ENCODE measurements at places on chromosomes 16 and 17.

GRCh38 chr16:71637398-71637797 lies 11.4 kb downstream of the MARVELD3 start:
- no peak for DNase-seq

DNA sequence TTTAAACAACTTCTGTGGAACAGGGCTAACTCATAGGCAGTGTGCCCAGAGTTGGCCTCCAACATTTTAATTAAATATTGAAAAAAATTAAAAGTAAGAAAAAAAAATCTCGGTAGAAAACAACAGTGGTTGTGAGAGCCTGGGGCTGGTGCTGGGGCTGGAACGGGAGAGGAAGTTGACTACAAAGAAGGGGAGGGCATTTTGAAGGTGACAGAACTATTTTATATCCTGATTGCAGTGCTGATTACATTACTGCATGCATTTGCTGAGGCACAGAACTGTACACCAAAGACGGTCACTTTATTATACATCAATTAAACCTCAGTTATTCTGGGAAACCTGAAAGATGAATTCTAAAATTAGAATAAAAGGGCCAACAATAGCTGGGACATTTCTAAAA lies 142.5 kb downstream of the PARN start:
- DNase-seq: no peak

DNA sequence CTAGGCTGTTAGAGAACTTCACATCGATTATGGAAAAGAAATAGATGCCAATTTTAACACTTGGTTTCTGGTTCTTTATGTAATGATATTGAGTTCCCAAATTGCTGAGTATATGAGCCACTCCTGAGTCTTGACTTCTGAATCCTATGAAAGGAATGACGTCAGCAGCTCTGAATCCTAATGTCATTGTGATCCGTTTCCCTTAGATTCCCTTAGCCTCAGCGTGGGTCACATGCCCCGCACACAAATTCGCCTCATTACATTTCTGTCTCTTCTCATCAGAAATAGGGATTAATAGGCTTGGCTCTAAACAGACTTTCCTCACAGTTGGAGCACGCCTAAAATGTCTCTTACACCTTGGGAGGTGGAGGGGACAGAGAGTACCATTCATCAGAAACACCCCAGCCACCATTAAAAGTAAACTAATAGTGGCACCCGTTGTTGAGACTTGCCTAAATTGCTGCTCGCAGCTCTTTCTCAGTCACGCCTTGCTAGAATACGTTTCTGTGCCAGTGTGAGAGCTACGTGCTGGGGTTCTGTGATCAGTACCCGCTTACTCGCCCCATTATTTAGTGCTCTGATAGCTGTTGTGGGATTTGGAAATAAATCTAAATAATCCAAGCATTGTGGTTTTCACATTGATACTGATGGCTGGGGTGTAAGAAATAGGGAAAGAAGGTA lies 7.1 kb downstream of the MRM3 start:
- no peak for DNase-seq

DNA sequence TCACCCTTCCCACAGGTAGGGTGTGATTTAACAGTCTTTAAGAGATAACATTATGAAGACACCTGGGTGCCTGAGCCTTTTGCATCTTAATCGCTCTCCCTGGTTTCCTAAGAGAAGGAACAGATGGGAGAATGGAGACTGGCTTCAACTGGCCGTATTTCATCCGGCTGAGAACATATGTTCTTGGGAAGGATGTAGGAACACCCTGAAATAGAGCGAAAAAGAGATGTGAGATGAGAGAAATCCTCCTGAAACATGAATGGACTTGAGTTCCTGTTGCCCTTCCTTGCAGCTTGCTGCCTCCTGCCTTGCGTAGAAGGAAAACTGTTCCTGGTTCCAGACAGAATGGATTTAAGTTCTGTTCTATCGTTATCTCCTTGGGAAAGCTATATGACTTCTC lies 385.4 kb upstream of the RBFOX1 start:
- no peak for DNase-seq

GRCh38 chr16:62665269-62665668 lies 629.0 kb upstream of the CDH8 start:
- no peak for DNase-seq

- no peak for DNase-seq
These were observed 19.0 kb downstream of the PSMD11 start for GRCh38 chr17:32463304-32463703.

DNA sequence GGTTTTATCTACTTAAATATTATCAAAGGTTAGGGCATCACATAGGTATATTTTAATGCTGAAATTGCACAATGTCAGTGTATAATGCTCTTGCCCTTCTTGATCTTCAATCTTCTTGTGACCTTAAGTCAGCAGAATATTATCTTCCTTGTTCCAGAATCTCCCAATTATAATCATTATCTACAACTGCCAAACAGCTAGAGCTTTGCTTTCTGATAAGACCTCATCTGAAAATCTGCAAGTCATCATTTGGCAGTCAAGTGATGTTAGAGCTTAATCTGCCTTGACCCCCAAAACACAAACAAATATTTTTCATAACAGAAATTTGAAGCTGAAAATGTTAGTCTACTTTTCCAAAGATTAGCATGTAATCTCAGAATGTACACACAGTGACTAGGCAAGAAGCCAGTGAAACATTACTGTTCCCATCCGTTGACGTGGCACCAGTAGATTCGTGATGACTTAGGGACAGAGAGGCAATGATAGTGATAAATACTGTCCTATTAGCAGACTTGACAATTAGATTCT lies 19.8 kb downstream of the REXO5 start:
- DNase-seq: no peak

- DNase-seq: no peak
These were observed 112.4 kb downstream of the SMG6 start for GRCh38 chr17:2191227-2191626.
